Placental pericyte (primary cell): ENCODE measurements at places on chromosomes 6 and 20. TPM values are rescaled to one million over a fixed set of nuclear protein-coding genes. Genes with fewer than 3 reads are reported as not detected.

Gene TRMT11
- 21.8 and 32.2 TPM in 2 replicates for total RNA-seq

Gene RBL1
- total RNA-seq, result 4.6 and 21.6 TPM in 2 replicates

Gene SNX5
- 94.5 and 140 TPM in 2 replicates for total RNA-seq

Gene SPTLC3
- total RNA-seq, result 1.7 and 2.4 TPM in 2 replicates

Gene FAM83D
- 1.3 and 37.2 TPM in 2 replicates for total RNA-seq

Gene SIRPG
- not detected in 2 replicates for total RNA-seq

Gene BMP2
- 6.8 and 45.2 TPM in 2 replicates for total RNA-seq

Gene LAMP5
- total RNA-seq, result not detected in 2 replicates
